ENCODE measurements at places on chromosomes 1 and 21. TPM values are rescaled to one million over a fixed set of nuclear protein-coding genes. Genes with fewer than 3 reads are reported as not detected.
A peak's percentile ranks its signal among the peaks of the same experiment; 100 is the strongest.

- DNase-seq: no peak
Observed at GRCh38 chr1:38787041-38787440, 72.5 kb downstream of the RRAGC start.

DNA sequence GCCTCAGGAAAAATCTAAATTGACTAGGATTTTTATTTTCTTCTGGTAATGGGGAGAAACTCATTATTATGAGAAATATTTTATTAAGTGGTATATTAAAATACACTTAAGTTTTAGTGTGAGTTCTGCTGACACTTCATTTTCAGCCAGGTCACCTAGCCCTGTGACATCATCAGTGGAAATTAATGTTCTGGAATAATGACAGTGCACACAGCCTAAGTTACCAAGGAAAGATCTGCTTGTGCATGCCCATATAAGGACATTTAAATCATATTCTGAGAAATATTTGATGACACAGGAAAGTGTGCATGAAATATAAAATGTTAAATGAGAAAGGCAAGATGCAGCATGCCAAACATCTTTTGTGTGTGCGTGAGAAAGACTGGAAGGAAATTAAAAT lies 102.0 kb downstream of the KIF14 start:
- DNase-seq: no peak

DNA sequence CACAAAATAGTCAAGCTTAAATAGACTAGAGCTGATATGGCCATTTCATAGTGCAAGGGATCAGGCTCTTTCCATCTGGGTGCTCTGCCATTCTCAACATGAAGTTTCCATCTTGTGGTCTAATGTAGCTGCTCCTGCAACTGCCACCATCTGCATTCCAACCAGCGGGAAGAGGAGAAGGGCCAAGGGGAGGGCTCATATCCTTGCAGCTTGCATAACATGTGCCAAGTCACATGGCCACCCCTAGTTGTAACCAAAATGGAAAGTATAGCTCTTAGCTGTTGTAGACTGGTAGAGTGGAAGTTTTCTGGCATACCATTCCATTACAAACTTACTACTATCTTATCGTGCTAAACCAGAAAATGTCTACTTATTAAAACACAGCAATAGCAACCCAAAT lies 38.9 kb upstream of the IVNS1ABP start:
- DNase-seq: no peak

LCE1E gene
- total RNA-seq: not detected

GRCh38 chr1:164742745-164743144 lies 183.8 kb downstream of the PBX1 start:
- DNase-seq: no peak

CPTP gene
- 20.4 TPM for total RNA-seq

- DNase-seq: no peak
Observed at GRCh38 chr1:54475946-54476516, 69.8 kb upstream of the SSBP3 start.

FYB2 gene
- 1.7 TPM for total RNA-seq

C1orf174 gene
- 19.9 TPM for total RNA-seq

GRCh38 chr1:167774710-167775109 lies 52.9 kb downstream of the MPZL1 start:
- no peak for DNase-seq

PWP2 gene
- 9.9 TPM for total RNA-seq

ZNF683 gene
- total RNA-seq: 1.1 TPM

ZSWIM5 gene
- 4.1 TPM for total RNA-seq

DNA sequence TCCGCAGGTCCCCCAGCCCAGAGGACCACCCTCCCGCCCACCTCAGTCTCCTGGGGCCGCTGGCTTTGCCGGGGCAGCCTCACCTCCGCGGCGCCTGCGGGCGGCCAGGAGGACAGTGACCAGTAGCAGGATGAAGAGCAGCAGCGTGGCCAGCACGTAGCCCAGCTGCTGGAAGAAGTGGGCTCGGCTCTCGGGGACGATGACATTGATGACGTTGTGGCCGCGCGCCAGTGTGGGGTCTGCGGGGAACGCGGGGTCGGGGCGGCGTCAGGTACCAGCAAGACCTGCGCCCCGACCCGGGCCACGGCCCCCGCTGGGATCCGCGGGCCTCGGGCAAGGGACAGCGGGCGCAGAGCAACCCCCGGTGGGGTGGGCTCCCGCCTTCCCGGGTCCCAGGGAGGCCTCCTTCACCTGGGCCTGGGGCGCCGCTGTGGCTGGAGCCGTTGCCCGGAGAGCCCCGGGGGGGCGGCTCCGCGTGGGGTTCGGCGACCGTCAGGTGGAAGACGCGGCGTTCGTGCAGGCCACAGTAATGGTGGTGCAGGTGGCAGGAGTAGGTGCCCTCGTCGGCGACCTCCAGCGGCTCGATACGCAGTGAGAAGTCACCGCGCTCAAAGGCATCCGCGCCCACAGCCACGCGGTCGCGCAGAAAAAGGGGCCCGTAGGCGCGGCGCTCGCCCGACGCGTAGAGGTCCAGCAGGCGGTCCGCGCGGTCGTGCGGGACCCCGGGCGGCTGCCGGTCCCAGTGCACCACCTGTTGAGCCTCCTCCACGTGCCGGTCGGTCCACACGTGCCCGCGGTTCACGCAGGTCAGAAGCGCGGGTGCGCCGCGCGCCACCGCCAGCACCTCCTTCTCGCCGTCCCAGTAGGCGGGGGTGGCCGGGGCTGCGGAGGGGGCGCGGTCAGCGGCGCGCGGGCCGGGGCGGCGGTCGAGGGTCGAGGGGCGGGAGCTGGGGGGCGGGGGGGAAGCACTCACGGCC lies 3.8 kb downstream of the MXRA8 start:
- DNase-seq: no peak

DNA sequence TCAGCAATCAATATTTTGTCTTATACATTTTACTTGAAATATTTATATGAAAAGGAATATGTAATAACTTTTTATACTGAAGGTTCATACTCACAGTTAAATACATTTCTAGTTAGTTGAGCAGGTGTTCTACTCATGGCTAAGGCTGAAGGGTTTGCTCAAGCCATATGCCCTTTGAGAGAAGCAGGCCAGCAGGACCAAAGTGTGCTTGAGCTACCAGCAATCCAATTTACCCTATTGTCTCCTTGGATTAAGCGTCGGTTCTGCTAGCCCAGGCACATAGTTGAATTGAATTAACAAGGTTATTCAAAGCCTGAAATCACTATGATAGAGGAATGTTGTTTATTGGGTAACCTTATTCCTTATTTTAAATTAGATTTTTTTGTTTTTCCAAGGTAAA lies 151.5 kb upstream of the BACE2 start:
- DNase-seq: no peak

DNA sequence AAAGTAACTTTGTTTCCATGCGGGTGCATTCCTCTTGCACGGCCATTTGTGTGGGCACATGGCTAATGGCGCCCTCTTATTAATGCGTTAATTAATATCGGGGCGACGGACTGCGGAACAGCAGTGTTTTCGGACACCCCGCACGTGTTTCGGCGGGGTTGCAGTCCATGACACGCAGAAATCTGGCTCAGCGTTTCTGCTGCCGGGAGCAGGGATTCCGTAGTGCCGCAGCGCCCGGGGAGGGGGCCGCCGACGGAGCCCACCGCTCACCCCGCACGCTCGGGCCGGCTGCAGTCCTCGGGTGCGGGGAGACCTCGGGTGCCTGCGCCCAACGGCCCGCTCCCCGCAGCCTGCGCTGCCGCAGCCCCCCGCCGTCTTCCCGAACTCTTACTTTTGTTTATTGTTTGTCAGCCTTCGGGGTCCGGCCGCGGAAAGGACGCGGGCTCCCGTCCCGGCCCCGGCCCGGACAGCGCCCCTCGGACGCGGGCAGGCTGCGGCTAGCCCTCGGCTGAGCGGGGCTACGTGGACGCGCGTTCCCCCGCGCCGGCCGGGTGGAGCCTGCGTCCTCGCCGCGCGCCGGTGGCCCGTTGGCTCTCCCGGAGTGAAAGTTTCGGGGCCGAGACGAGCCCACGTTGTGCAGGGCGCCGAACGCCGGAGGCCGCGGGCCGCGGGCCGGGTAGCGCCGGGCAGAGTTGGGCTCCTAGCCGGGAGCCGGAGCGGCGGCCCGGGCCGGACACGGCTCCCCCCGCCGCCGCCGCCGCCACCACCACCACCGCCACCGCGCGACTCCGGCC lies 849 bp downstream of the NFIA start:
- DNase-seq: peak; percentile 75

BMP8A gene
- 0.29 TPM for total RNA-seq

CD1E gene
- total RNA-seq: 3.8 TPM

PTPN22 gene
- 12.2 TPM for total RNA-seq

GRCh38 chr1:236550961-236551851 lies 27.4 kb downstream of the LGALS8 start:
- no peak for DNase-seq

DNA sequence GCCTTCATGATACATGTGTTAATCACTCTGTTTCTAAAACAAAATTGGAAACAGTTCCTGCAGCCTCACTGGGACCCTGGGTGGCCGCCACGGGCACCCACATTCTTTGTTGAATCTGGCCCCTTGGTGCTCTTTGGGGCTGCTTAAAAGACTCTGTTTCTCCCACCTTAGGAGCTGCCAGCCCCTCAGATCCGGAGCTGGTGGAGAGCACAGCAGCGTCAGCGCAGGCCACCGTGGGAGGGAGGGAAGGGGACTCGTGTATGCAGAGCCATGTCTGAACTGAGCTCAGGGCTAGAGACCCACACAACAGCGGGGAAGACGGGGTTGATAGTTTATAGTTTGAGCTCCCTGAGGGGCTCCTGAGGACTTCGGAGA lies 121.2 kb downstream of the CNIH3 start:
- DNase-seq: no peak

SLAMF9 gene
- not detected for total RNA-seq

DNA sequence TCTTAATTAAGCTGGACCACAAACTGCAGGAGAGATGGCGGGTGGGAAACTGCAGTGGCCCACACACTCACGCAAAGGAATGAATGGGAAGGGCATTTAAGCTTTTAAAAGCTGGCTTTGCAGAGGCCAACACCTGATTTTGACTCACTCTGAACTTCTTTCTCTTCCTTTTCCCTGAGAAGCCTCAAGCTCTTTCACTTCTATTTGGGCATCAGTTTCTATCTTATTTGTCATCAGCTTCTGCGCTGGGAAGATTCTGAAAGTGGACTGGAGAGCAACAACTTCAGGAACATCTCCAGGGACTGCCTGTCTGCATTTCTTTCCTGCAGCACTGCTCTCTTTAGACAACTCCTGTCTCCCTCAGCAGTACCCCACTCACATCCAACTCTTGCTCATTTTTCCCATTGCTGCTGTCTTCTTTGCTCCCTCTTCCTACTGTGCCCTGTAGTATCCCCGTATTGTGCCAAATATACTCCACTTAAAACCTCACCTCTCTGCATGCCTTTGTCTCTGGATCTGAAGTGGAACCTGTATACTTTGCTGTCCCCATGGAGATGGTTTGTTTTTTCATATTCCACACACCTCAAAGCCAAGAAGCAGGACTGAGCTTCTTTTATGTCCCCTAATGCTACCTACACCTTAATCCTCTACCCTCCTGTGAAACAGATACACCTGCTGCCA lies 143.3 kb upstream of the JUN start:
- no peak for DNase-seq

GRCh38 chr1:3306583-3307291 lies 147.7 kb upstream of the ARHGEF16 start:
- no peak for DNase-seq

DNA sequence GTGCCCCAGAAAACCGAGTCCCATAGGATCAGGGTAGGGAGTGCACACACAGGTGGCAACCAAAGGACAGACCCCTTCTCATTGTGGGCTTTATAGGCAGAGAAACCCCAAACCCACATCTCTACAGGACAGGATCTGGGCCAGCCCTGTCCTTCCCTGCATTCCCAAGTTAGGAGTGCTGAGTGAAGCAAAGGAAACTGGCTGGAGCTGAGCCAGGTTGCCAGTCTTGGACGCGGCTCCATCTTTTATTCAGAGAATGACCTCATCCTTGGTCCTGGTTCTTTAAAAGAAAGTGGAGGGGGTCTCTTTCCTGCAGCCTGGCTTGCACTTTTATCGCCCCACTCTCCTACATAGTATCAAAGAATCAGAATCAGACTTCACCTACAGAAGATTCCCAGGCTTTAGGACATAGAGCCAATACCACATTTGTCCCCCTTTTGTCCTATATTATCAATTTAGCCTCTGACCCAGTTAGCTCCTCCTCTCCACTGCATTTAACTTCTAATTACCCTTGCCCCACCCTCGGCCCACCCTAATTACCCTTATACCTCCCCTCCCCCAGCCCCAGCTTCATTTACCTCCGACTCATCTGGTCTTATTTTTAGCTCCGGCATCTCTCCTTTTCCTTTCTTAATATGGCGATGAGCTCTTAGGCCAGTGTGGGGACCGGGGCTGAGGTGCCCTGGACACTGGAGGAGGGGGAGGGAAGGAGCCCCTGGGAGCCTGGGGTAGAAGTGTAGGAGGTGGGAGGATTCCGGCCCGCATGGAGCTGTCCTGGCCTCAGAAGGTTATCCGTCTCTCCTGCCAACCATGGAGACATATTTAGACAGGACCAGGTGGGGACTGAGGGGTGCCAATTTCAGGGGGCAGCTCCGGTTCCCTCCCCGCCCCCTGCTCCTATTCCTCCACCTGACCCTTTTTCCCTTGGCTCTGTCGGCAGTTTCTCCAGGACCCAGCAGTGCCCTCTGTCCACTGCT lies at the start of gene CASQ1:
CASQ1 (plus strand) TSS at position 927 of the 977 bp plus-strand sequence. CDS start 177 bp downstream, outside the sequence.
- DNase-seq: no peak

DNA sequence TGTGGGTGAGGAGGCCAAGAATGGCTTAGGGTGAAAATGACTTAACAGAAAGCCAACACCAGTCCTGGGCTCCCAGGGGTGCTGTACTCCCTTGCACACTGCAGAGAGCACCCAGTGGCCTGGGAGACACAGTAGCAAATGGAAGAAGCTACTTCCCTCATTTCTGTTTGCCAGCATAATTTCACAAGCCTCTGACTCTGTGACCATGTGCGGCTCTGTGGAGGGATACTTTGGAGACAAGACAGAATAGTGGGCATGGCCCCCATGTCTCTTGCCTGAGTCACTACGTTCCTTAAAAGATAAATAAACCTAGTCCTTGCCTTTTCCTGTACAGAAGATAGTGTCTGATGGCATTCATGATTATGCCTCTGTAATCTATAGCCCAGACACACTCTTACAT lies 38.1 kb downstream of the TRIM62 start:
- no peak for DNase-seq

GRCh38 chr21:32574946-32575925 lies 10.1 kb downstream of the TCP10L start:
- DNase-seq: no peak

- no peak for DNase-seq
Observed at GRCh38 chr1:39671433-39671792, 494 bp downstream of the NT5C1A start.

DNA sequence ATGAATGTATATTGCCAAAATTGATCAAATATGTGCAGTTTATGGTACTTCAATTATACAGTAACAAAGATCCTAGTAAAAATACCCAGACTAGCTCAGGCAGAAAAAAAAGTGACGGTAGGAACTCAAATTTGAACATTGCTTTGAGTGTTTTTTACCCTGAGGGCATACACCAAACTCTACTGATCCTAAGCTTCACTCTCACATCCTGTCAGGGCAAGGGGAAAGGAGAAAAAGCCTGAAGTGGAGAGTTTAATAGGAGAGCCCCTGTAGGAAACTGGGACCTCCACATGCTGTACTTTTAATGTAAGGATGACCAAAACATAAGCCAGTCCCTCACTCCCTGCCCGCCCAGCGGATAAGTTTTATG lies 59.8 kb upstream of the GNG12 start:
- no peak for DNase-seq

- DNase-seq: no peak
Observed at GRCh38 chr1:61746813-61747212, 4.5 kb downstream of the PATJ start.

Measured in upper lobe of right lung (tissue), 1 donor.